Left ventricle myocardium inferior (tissue), 1 donor: ENCODE measurements at places on chromosomes 4 and X.

DNA sequence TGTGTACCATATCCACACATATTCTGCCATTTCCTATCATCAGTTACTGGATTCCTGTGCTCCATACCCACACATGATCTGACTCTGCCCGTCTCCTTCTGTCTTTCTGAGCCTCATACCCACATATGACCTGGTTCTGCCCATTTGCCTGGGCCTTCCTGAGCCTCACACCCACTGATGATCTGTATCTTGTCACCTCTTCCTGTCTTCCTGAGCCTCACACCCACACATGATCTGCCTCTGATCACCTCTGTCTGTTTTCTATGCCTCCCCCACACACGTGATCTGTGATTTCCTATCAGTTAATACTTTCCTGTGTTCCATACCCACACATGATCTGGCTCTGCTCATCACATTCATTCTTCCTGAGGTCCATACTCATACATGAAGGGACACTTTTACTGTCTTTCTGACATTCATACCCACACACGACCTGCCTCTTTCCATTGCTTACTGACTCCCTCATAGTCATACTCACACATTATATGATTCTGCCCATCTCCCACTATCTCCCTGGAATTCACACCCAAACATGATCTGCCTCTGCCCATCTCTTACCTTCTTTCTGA, 32.5 kb downstream of the SCML1 start:
- no peak for DNase-seq

GRCh38 chr4:17173300-17173699, 274.9 kb upstream of the LDB2 start:
- no peak for DNase-seq

- no peak for DNase-seq
Measured at GRCh38 chrX:15200871-15201270, 69.0 kb downstream of the ASB9 start.

DNA sequence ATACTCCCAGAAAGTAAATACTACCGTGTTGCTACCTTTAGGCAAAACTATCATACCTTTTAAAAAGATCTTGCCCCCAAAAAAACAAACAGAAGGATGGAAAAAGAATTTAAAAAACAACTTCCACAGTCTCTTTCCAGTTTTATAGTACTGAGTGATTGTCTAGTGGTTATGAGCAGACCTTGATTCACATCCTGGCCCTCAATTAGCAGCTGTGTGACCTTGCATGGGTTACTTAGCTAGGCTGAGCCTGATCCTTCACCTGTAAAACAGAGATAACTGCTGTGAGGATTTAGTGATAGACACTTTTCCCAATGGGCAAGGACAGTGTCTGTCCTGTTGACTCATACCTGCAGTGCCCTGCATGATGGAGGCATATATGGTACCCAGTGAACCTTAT, 49.0 kb downstream of the SMAD1 start:
- DNase-seq = no peak

GRCh38 chr4:144595681-144596080, 50.3 kb upstream of the HHIP start:
- DNase-seq = no peak

GRCh38 chr4:141462361-141462760, 174.0 kb upstream of the IL15 start:
- no peak for DNase-seq

DNA sequence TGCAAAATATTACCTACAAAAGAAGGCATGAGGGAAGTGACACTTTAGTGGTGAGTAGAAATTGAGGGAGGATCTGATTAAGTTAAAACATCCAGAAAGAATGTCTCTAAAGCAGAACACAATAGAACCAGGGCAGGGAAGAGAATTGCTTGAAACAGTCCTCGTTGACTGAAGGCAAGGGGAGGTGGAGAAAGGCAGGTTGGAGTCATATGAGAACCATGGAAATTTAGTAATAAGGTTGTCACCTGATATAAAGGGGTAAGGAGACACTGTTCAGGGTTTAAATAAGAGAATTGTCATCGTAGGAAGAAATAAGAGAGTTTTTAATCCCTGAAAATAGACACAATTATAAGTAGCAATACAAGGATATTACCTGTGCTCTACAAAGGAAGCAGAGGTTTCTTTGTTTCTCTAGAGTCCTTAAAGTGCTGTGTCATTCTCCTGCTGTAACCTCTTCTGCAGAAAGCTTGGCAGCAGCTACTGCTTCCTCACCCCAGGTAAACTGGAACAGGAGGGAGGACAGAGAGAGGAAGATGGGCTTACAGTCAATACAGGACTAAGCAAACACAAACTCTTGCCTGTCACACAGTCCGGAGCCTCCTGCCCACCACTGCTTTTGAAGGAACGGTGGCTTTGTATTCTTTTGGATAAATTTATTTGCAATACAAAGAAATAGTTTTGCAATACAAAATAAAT, 258.4 kb downstream of the PPARGC1A start:
- no peak for DNase-seq

GRCh38 chr4:107997794-107998193, 8.1 kb downstream of the HADH start:
- DNase-seq = no peak
